ENCODE measurements at places on chromosomes 4 and X.

DNA sequence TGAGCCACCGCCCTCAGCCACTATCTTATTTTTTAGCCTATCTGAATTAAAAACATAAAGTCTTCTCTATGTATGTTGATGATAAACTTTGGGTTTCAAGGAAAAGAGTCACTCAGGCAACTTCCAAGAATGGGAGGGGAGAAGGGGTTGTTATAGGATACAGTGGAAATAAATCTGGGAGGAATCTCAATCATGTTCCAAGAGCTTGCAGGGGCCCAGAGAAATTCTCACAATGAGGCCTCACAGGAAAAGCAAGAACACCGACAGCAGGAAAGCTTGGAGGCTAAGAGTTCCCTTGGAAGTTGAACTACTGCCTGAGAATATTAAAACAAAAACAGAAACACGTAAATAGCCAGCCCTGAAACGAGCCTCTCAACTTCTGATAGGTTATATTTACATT is 384.6 kb upstream of the IGFBP7 start:
- no peak for DNase-seq

GRCh38 chrX:121655276-121655675 is 607.9 kb downstream of the GLUD2 start:
- no peak for DNase-seq

DNA sequence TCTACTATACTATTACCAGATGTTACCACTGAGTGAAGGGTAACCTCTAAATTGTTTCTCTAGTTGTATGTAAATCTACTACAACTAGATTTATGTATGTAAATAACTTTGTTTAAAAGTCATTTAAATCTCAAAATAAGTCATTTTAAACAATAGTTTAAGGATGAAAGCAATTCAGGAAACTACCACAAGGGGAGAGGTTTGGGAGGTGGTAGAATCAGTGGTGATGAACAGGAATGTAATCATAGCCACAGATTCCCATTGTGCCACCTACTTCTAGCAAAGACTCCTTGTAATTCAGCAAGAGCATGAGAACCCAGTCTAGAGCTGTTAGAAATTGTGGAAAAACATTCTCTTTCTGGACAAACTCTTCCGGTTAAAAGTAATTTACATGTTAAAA is 234.6 kb downstream of the SLC7A11 start:
- DNase-seq, result no peak

- no peak for DNase-seq
These were observed 31.5 kb downstream of the DHRSX start for GRCh38 chrX:2469196-2469685.
